ENCODE measurements at places on chromosomes 5 and 9.

DNA sequence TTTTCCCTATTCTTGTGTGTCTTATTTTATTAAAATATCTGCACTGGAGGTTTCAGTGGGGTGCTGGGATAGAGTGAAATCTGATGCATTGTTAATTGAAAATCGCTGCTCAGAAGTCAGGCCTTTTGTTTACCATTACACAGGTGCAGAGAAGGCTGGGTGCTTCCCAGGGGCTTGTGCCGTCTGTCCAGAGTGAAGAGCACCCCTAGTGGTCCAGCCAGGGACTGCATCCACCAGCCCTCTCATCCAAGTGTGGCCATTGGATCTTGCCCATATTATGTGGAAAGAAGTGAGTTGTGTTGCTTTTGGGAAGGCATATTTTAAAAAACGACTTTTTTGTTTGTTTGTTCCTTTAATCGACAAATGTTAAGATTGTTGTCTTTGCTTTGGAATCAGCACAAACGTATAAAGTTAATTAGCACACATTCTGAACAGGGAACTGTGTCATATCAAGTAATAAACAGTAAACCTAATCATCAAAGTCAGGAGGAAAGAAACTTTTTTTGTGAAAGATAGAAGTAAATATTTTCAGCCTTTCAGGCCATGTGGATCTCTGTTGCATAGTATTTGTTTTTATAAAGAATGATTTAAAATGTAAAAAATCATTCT is 315.6 kb downstream of the MTRR start:
- no peak for DNase-seq

DNA sequence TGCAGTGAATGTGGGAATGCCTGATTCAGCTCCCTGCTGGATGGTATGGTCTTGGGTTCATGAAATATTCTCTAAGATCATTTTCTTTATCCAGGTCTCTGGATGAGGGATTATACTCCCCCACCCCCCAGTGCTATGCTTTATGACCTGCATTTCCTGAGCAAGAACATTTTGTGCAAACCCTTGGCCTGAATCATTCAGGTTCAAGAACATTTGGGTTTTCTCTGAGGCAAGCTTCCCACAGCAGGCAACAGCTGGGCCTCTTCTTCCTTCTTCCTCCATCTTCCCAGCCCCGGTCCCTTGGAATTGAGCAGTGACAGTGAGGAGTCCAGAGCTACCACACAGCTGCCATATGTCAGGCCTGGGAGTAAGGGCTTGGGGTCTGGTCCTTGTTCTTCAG is 58.6 kb upstream of the TNFSF15 start:
- DNase-seq, result no peak

DNA sequence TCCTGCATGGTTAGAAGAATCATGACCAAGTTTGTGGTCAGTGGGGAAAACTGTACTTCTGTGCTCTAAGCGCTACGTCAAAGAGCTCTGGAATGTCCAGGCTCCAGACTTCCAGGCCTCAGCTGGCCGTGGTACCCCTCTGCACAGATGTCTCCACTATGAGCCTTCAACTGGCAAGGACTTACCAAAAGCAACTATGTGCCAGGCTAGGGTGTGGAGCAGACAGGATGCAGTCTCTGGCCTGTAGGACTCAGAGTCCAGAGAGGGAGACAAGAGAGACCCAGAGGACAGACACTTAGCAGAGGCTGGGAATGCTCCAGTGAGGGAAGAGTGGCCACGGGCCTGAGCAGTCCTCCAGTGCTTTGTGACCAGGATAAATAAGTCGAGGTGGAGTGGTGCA is 31.0 kb upstream of the TCF7 start:
- DNase-seq, result peak; percentile 58

DNA sequence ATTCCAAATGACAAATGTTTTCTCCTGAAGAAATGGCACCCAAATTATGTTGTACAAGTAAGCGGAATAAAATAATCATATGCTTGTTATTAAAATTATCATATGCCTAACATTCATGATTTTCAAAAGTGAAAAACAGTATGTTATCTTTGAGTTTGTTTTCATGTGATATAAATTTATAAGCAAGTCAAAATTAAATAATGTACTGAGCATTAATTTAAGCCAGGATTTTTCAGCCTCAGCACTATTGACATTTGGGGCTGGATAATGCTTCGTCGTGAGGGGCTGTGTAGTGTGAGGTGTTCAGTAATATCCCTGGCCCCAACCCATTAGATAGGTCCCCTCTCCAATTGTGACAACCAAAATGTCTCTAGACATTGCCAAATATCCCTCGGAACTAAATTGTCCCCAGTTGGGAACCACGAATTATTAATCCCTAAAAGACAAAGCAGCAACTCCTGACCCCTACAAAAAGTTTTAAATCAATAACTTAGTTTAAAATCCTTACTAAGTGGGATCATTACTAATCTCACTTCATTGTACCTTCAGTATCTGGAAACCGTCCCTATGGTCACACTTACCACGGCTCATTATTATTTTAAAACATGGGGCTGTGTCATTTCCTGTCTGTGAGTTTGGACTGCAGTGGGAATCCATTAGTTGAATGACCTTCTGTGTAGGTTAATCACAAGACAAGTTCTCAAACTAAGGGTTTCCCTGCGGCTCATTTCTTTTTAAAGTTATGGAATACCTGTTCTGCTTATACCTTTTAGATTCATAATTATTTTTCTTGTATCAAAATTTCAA is 1.3 kb upstream of the NNT start:
- DNase-seq, result no peak

DNA sequence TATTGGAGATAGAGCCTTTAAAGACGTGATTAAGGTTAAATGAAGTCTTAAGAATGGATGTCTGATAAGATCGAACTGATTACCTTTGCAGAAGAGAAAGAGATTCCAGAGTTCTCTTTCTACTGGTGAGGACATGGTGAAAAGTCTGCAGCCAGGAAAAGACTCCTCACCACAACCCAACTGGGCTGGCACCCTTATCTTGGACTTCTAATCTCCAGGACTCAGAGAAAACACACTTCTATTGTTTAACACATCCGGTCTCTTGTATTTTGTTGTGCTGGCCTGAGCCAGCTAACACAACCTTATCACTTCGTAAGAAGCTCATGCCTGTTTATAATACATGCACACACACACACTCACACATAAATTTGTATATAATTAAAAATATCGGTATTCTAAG is 489.1 kb downstream of the PRDM9 start:
- no peak for DNase-seq
